Dermis blood vessel endothelial cell (primary cell): ENCODE measurements at places on chromosomes 2 and 18. TPM values are rescaled to one million over a fixed set of nuclear protein-coding genes. Genes with fewer than 3 reads are reported as not detected.

C2orf72 gene
- under 0.01 and 1.1 TPM in 2 replicates for total RNA-seq

PPP1R1C gene
- total RNA-seq = 0.28 and 0.51 TPM in 2 replicates

NOL4 gene
- total RNA-seq = not detected in 2 replicates

GRCh38 chr2:200750323-200750910, 61.3 kb upstream of the BZW1 start:
- DNase-seq = peak; percentile 48

GRCh38 chr2:173993459-173993858, 28.3 kb upstream of the SP3 start:
- DNase-seq = no peak

IL37 gene
- not detected in 2 replicates for total RNA-seq

GALNT5 gene
- under 0.01 and 0.09 TPM in 2 replicates for total RNA-seq

DNA sequence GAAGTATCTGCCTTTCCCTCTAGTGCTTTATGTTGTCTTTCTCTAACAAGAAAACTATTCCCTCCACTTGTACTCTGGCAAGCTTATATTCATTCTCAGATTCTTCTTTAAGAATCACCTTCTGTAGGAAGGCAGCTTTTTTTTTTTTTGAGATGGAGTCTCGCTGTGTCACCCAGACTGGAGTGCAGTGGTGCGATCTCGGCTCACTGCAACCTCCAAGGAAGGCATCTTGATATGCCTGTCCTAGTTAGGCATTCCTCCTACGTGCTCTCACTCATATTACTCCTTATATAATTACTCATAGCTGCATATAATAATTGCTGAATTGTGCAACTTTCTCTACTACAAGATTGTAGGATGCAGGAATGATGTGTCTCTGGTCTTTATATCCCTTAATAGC, 15.8 kb downstream of the NDUFS1 start:
- DNase-seq = no peak

DNA sequence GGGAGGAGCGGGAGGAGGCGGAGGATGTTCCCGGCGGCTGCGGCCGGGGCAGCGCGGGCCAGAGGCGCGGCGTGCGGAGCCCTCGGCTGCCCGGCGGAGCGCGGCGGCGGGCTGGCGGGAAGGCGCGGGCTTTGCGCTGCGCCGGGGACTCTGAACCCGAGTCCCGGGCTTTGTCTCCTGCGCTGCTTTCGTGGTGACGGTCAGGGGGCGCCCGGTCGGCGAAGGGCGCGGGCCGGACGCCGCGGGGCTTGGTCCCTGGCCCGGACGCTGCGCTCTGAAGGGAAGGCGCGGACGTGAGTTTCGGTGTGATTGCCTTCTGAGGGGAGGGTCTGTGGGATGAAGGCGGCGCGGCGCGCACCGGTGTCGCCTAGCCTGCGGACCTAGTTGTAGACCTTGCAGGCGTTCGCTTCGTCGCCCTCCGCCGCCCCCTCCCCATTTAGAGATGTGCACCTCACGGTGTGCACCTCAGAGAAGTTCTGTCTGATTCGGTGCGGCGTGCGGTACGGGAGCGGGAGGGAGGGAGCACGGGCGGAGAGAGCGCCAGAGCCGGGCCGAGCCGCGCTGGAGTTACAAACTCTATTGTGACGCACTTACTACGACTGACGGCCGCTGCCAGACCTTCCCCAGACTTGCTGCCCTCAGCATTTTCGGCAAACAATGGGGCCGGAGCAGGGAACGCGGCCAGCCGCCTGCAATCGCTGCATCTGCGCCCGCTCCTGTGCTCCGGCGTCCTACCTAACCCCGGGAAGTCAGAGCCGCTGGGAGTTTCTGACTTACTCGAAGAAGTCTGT, 2.1 kb downstream of the BCL2L11 start:
- peak; percentile 95 for DNase-seq

DNA sequence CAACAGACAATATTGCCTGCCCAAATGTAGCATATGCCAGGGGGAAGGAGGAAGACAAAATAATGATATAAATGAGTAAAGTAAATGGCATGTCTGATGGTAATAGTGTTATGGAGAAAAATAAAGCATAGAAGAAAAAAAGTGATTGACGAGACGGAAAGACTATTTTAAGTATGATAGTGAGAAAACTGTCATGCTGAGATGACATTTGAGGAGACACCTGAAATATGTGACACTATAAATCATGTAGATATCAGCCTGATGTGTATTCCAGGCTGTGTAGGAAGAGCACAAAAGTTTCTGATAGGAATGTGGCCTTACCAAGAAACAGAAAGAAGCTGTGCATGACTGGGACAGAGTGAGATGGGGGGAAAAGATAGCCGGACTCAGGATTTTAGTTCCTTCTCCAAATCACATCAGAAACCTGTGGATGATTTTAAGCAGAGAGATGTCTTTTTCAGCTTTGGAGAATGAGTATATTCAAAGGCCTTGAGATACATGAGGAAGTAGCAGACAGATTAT, 387.3 kb upstream of the SYT4 start:
- DNase-seq = no peak

CREG2 gene
- 1.0 and 1.4 TPM in 2 replicates for total RNA-seq

RNF181 gene
- 151 and 208 TPM in 2 replicates for total RNA-seq

STARD6 gene
- total RNA-seq = 0.09 TPM in 1 of 2 replicates, not detected in the other

TRIM43 gene
- not detected in 2 replicates for total RNA-seq

DNA sequence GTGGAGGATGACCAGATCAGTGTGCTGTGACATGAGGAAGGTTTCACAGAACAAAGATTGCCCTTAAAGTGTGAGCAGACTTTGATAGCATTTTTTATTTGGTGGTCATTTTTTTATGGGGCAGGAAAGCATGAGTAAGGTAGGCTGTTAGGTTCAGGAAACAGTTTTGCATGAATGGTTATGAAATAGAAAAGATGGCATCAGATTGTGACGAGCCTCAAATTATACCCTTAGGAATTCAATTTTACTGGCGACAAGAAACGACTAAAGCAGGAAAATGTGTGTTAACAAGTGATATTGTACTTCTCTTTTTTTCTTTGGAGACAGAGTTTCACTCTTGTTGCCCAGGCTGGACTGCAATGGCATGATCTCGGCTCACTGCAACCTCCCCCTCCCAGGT, 44.7 kb downstream of the PIK3C3 start:
- DNase-seq = peak; percentile 27

DNA sequence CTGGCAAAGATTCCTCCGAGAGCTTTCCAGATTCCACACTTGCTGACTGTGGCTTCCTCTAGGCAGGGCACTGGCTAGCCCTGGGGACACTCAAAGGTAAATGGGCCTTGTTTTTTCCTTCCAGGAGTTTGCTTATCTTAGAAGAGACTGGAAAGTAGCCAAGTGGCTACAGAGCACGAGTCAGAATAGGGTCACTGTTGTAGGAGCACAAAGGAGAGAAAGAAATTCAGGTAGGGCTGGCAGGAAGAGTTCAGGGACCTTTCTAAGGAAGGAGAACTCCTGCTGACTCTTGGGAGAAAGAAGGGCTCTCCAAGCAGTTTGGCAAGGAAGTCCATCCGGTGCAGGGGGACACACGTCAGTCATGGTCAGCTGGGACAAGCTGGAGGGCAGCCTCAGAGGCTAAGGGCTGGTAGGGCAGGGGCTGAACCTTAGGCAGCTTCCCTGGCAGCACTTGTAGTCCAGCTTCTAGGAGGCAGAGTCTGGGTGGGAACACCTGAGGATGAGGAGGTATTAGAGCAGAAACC, 39.5 kb downstream of the NIFK start:
- DNase-seq = peak; percentile 60

LIMS4 gene
- 40.1 and 53.6 TPM in 2 replicates for total RNA-seq

FABP1 gene
- not detected in 2 replicates for total RNA-seq

DNA sequence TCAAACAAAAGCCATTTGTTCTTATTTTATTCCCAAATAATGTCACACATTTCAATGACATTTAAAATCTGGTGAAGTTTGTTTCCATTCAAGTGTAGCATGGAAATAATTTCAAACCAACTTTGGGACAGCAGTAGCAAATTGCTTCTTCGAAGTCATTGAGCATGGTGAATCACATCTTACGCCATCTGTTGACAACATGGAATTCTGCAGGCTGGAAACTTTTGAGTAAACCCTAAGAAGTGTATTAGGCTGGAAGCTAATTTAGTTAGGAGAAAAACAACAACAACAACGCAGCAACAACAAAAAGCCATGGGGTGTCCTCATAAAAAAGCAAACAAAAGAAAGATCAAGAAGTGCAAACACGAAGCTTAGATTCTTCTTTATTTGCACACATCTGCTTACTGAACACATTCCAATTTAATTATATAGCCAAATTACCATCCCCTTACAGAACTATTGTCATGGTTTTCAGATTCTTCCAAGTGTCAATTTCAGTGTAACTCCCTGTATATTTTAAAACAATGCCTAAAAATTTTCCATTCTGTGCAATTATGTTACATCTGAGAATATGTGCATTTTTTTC, 659.0 kb upstream of the CDH7 start:
- DNase-seq = peak; percentile 1

HRH4 gene
- 0.19 TPM in 1 of 2 replicates, not detected in the other for total RNA-seq

DNA sequence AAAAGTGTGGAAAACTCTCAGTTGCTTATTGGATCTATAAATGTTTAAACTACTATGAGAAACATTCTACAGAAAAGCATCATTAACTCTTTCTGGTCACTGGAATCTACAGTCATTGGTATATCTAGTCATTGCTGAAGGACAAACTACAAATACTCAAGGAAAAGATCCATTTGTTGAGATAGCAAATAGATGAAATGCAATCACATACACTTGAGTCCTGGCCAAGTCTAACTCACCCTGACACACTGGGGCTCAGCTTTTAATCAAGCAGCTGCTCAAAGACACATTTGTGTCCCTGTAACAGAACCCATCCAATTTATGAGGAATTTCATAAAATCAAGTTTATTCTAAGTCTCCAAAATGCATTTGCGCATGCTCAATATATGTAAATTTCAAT, 68.7 kb downstream of the CDH2 start:
- DNase-seq = no peak

SDC1 gene
- total RNA-seq = 1.4 and 1.7 TPM in 2 replicates

GRCh38 chr2:140338795-140339194, 1558.6 kb upstream of the NXPH2 start:
- no peak for DNase-seq

DNA sequence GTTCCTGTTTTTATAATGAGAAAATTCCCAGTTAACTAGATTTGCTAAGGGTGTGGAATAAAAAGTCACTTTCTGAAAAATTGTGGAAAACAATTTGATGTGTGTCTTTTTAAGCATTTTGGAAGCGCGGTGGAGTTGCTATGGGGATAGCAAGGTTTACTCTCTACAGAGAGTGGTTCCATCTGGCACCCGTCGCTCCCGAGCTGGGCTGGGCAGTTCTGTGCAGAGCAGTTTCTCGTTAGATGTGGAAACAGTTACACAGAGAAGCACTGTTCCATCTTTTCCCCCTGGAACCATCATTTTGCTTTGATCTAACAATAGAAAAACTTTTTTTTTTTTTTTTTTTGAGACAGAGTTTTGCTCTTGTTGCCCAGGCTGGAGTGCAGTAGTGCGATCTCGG, 17.4 kb downstream of the LDLRAD4 start:
- DNase-seq = no peak

DNA sequence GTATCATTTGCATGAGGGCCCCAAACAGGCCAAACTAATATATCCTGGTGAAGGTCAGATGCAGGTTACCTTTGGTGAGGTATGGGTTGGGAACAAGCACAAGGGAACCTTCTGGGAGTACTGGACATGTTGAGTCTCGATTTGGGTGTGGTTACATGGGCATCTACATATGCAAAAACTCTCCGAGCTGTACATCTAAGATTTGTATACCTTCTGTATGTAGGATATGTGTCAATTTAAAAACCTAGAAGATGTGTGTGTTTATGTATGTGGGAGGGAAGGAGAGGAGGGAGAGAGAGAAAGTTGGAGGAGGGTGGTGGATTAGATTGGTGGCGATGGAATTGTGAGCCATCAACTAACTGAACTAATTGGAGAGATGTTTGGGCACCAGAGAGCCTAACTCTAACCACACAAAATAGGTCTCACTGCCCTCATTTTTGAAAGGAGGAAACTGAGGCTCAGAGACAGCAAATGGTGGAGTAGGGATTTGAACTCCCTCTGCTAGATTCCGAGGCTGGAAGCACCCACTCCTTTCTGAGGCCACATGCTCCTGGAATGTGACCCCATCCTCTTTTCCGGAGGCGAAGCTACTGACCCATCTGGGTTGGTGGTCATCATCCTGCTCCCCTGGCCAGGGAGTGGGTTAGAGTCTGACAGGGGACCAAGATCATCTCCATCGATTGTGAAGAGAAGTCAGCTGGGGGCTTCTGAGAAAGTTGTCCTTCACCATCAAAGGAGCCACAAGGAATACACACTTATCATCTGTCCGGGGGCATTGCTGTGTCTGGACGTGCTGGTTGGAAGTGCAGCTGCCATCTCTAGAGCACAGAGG, 107.3 kb upstream of the MYCN start:
- no peak for DNase-seq

- DNase-seq = peak; percentile 64
These were observed 201.0 kb downstream of the NDUFA10 start for GRCh38 chr2:239824046-239824694.

DNA sequence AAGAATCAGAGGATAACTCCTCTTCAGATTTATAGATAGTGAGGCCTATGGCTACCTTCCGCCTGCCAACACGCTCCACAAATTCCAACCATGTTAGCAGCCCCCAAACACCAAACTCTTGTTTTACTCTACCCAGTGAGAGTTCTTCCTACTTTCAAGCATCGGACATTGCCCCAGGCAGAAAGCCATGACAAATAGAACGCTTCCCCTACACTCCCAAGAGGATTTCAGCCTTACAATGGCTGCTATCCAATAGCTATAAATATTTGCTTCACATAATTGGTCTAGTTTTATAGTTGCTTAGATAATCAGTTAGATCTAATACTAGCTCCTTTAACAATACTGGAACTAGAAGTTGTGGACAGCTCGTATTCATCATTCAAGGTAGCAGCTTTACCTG, 503.4 kb upstream of the VRK2 start:
- DNase-seq = no peak

DNA sequence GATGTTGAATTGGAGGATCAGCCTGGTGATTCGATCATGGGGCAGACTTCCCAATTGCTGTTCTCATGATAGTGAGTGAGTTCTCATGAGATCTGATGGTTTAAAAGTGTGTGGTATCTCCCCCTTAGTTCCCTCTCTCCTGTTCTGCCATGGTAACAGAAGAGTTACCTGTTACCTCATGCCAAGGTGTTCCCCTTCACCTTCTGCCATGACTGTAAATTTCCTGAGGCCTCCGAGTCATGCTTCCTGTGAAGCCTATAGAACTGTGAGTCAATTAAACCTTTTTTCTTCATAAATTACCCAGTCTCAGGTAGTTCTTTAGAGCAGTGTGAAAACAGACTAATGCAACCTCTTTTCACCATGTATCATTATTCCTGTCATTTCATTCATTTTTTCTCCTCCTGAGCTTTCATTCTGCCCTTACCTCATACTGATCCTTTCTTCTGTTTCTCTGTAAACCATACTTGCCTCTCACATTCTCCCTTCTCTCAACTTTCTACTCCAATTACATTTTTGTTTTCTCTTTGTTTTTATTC, 22.0 kb downstream of the STARD6 start:
- DNase-seq = no peak

- peak; percentile 95 for DNase-seq
These were observed at the start of gene ABCB6 for GRCh38 chr2:219218732-219219701. ABCB6 (minus strand) TSS chr2:219218958; CDS start chr2:219218673, 285 bp downstream.

- no peak for DNase-seq
These were observed 271.6 kb downstream of the TDRD15 start for GRCh38 chr2:21395366-21395765.
